ENCODE measurements at places on chromosomes 6 and 20.

DNA sequence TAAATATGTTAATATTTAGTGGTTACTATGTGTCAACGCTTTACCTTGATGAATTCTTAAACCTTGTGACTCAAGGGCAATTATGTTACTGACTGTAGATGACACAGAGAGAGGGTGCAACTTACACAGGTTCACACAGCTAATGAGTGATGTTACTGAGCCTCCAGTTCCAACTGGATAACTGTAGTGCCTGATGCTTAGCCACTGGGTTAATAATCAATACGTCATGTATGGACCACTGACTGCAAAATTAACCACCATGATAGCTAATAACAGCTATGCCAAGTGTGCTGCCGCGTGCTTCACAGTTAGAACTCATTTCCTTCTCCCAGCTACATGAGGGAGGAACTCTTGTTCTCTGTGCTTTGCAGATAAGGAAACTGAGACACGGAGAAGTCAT is 45.4 kb downstream of the SIRPA start:
- no peak for DNase-seq

GRCh38 chr20:11467436-11467835 is 450.3 kb upstream of the BTBD3 start:
- DNase-seq, result no peak

DNA sequence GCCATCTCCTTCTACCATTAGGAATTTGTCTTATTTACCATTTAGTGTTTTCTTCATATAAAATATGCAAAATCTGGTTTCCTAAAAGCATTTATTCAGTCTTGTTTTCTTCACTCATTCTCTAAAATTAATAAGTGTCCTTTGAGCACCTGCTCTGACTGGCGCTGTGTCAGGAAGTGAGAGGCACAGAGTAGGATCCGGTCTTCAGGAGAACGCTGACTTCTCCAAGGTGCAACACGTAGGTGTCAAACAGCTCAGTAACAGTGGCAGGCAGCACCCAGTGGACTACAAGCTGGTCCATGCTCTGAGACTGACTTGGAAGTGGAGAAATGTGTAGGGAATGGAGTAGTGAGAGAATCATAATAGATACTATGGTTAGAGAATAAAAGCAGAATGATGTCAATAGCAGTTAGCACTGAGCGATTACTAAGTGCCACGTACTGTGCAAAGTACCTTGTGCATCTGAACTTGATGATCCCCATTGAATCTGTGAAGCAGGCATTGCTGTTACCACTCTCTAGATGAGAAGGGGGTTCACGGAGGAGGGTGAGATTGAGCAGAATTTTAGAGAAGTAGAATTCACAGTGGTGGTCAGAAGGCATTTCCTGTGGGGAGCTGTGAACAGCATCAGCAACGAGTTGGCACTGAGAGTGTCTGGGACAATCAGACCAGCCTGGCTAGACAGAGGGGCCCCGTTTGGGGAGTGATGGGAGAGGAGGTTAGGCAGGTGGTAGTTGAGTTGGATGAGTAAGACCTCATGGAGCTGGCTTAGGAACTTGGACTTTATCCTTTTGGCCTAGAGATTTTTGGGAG is 569.8 kb downstream of the QKI start:
- DNase-seq, result no peak

DNA sequence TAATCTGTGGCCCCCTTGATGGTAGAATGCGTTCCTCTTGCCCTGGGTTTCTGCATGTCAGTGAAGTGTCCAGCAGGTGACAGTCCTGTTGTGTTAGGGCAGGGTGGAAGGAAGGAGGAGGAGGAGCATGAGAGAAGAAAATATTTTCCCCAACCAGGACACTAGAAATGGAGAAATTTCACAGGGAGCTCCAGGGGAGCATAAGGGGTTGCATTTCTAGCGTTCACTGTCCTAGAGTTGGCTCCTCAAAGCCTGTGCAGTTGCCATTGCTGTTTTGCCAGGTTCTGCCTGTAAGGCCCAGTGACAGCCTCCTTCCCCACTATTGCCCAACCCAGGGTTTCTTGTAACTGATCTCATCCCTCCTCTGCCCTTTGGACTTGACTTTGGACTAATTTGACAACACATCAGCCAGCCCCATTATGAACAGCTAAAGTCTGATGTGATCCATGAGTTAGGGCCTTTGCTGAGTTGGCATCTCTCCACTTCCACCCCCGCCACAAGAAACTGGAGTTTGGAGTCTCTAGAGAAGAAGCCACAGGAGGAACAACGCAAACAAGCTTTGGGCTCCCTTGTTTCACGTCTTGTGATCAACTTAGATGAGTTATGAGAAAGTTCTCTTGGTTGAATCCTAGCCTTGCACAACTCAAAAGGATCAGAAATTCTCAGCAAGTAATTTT is 14.0 kb upstream of the FAM50B start:
- DNase-seq, result peak; percentile 62

GRCh38 chr6:14211562-14211942 is 94.0 kb downstream of the CD83 start:
- DNase-seq, result peak; percentile 54

DNA sequence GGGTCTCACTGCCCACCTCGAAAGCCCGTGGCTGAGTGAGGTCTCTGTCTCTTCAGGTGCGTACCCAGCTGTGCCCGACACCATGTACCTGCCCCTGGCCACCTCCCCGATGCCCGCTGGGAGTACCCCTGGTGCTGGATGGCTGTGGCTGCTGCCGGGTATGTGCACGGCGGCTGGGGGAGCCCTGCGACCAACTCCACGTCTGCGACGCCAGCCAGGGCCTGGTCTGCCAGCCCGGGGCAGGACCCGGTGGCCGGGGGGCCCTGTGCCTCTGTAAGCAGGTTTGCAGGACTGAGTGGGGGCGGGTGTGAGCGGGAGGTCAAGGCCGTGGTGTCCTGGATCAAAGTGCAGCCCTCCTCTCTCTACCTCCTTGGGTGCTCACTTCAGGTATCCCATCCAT is 4.7 kb downstream of the CCN5 start:
- DNase-seq, result no peak

DNA sequence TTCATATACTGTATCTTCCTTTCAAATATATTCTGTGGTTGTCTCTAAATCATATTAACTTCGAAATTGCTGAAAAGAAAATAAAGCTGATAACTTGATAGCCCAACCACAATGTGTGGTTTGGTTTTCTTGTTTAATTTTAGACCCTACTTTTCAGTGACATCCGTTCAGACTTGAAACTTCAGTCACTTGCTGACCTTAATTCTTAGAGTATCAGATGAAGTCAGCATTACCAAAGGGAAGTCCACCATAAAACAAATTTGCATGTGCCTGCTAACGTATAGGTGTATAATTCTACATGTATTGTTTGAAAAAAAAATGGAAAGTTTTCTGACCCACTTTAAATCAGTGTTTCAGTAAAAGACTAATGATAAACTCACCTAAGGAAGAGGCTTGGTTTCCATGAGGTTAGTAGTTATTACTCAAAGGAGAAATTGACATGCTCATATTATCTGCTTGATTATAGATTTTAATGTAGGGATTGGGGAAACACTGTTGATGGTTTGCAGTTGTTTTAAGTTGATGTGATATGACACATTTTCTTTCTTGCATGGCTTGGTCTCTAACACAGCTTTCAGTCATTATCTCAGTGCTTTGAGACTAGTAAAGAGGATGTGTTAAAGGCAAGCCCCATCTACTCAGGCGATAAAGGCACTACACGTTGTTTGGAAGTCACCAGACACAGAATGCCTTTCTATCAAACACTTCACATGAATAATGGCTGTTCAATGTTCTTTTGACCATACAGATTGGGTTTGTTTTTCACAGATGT is 5.2 kb upstream of the IL17A start:
- DNase-seq, result no peak

DNA sequence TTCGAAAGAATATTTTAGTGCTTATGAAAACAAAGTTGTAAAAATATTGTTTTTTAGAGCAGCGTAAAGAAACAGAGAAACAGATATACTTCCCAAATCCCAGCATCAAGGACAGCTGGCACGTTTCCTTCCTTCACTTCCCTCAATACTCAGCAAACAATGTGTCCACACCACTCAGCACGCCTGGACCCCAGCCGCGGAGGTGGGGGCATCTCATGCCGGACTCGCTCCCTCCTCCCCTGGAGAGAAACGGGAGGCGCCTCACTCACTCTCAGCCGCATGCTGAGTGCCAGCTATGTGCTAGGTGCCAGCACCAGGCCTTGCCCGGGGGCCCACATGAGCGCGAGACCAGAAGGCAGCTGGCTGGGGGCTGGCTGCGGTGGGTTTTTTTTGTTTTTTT is 34.7 kb downstream of the SLC2A4RG start:
- no peak for DNase-seq

DNA sequence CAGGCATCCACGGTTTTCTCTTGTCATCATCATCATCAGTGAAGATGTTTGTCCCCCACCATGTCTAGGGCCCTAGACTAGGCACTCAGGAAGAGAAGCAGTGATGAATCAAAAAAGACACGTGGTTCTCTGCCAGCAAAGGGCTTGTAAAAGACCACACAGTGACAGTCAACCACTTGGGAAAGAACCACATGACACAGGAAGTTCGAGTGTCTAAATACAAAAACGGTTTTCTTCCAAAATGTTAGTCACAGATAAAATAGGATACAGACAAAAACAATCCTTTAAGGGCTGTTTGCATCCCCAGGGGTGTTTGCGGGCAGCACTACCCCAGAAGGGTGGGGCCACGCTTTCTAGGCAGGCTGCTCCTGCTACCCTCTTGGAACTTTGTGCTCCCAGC is 356.8 kb upstream of the AGPAT4 start:
- DNase-seq, result no peak

DNA sequence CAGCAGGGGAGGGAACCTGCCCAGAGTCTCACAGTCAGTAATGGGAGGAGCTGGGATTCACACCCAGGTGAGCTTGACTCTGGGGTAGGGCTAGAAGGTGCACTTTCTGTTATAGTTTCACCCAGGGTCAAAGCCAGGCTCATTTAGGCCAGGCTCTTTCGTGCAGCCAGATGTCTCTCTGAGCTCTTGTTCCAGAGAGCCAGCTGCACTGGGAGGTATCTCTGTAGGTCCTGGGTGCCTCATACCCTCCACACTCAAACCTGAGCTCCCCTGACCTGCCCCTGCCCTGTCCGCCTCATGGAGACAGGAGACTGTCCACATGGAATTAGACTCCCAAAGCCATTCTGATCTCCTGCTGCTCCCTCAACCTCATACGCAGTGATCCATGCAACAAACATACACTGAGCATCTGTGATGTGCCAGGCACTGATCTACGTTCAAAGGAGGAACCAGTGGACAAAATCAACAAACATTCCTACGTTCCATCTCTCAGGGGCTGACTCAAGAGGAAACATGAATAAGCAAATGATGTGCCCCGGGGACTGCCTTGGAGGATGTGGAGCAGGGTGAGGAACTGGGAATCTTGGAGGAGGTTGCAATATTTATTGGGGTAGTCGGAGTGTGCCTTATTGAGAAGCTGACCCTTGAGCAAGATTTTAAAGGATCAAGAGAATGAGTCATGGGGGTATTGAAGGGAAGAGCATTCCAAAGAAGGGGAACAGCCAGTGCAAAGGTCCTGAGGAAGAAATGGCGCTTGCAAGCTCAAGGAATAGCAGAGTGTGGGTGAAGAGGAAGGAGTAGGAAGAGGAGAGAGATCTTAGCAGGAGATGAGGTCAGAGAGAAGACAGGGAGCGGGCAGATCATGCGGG is 71.3 kb upstream of the TOX2 start:
- peak; percentile 78 for DNase-seq

DNA sequence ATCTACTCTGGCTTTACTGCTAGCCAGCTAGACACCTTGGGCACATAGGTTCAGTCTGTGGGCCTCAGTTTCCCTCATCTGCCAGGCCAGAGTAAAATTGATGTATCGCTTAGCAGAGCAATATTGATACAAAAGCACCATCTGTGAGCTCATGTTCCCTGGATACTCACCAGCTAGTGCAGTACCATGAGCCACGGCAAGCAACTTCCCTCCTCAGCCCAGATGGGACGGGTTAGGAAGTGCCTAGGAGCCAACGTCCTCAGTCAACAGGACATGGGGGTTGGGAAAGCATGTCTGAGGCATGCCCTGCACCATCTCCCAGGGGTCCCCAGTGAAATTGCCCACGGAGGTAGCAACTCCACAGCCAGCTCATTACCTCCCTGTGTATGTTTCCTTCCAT is 258.3 kb downstream of the ANKRD60 start:
- no peak for DNase-seq

DNA sequence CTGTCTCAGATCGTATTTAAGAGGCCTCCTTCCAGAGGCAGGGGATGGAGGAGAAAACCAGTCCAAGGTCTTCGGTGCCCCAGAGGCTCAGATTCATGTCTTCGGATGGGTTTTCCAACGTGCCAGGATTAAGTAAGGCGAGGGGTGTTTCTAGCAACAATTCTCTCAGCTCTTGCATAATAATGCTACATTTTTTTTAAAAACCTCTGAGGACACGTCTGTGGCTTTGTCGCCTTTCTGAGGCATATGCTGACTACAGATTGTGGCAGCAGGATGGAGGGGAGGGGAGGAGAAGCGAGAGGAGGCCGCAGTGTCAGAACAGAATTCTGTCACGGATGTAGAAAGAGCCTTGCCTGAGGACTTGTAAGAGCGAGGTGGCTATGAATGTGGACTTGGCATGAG is 17.7 kb upstream of the CCDC167 start:
- DNase-seq, result no peak

DNA sequence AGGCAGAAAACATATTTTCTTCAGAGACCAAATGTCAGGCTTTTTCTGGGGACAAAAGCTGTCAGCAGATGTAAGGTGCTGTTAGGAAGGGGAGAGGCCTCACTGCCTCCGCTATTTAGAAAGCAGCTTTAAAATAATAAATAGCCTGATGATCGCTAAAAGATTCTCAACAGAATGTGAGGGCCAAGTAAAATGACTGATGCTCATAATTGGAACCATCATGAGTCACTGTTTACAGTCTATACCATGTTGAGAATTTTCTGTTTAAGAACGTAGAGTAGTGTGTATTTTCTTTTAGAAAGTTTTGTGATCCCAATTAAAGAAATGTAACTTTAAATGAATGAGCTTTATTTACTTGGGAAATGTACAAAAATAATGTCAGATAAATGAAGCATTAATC is 220.0 kb downstream of the CLIC5 start:
- no peak for DNase-seq

DNA sequence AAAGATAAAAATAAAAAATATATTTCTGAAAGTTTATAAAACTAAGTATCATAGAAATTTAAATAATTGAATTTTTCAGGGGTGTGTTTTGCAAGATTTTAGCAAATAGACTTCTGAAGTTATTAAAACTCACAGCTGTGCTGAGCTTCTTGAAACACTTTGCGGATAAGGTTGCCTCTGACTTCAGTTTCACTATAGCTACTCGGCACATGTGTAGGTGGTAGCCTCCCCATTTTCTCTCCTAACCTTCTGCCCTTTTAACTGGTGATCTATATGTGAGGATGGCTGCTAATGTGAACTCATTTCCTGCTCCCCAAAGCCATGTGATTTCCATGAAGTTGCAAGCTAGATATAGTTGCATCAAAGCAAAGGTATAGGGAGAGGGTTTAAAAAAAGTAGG is 129.3 kb upstream of the STMND1 start:
- no peak for DNase-seq

DNA sequence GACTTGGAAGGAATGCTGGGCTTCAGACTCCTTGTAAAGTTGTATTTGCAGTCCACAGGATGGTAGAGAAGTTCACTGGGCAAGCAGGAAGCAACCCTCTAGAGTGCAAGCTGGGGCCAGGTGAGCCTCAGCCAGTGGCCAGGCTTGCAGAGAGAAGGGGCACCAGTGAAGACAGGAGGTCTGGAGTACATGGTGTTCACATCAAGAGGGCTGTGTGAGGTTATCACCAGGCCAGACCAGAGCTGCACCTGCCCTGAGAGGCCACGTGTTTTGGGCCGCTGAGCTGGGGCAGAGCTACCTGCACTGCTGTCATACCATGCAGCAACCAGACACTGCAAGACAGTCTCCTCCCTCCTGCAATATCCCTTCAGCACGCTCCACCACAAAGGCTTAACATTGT is 79.0 kb downstream of the SH3BGRL2 start:
- DNase-seq, result no peak
